WERI-Rb-1 (cell line): ENCODE measurements at places on chromosomes 3 and 15.
A peak's percentile ranks its signal among the peaks of the same experiment; 100 is the strongest.

GRCh38 chr15:70923311-70924080 is 30.9 kb downstream of the LRRC49 start:
- no peak for DNase-seq

GRCh38 chr15:33243393-33243792 is 48.9 kb upstream of the FMN1 start:
- no peak for DNase-seq

GRCh38 chr15:63347074-63347857 is 34.4 kb downstream of the CA12 start:
- DNase-seq: no peak

- no peak for DNase-seq
Observed at GRCh38 chr15:99917252-99917651, 184.0 kb upstream of the LYSMD4 start.

- no peak for DNase-seq
Observed at GRCh38 chr15:85568261-85568808, 187.9 kb downstream of the AKAP13 start.

DNA sequence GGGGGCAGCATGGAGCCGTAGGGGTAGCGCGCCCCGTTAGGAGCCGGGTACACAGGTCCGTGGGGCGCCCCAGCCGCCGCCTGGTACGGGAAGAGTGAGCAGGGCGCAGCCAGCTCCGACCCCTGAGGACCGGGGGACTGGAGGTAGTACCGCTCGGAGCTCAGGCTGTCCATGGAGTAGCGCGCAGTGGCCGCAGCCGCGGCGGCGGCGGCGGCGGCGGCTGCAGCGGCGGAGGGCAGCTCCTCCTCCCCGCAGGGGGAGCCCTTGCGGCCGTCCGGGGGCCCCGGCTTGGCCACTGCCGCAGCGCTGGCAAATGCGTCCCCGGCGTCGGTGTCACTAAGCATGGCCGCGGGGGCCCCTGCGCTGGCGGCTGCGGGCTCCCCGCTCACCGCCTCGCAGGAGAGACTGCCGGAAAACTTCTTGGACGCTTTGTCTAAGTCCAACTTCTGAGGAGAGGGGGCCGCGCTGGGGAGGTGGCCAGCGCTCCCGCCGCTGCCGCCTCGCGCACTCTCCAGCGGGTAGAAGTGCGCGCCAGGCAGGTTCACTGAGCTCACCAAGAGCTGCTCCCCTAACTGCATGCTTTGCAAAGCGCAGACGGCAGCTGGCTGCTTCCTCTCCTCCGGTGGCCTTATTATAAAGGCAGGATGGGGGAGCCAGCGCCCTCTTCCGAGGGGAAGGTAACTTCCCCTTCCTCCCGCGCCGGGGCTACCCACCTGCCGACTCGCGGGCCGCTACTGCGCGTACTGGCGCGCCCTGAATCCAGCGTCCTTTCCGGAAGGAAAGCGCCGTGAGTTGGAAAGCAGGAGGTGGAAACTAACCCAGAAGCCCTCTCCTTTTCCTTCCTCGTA is at the start of gene EOMES:
Gene EOMES (minus strand): TSS at position 607 of the 848 bp plus-strand sequence. CDS start 29 bp downstream, at position 578.
- peak; percentile 81 for DNase-seq

DNA sequence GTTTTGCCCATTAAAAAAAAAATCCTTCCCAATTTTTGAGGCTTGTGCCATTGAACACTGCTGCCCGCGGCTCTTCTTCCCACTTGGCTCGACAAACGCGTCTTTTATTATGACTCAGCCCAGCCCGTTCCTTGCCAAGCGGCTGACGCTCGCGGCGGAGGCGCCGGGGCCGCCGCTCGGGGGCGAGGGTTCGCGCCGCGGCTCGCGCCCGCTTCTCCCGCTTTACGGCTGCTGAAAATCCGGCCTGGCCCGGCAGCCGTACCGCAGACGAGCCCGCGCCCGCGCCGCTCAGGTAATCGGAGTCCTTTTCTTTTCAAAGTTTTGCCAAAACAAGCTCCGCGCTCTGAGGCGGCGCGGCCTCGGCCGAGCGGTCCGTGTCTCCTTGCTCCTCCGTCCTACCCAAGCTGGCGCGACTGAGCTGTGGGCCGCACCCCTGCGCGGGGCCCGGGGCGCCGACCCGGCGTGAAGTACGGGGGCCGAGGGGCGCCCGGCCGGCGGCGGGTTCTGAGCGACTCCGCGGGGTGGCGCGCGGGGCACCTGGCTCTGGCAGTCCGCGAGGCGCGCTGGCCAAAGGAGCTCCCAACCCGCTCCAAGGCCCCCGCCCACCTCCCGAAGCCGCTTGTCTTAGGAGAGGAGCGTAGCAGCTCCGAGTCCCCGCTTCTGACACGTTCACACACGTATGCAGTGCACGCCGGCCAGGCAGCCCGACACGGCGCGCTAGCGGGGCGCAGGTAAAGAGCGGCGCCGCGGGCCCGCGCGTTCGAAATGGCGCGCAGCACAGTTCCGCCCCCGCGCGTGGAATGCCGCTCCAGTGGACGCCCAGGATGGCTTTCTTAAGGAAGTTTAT is 418.2 kb upstream of the NAALADL2 start:
- peak; percentile 92 for DNase-seq
